ENCODE measurements at places on chromosomes 6 and 20.

GRCh38 chr20:21323640-21324039 is 20.5 kb downstream of the XRN2 start:
- DNase-seq = no peak

DNA sequence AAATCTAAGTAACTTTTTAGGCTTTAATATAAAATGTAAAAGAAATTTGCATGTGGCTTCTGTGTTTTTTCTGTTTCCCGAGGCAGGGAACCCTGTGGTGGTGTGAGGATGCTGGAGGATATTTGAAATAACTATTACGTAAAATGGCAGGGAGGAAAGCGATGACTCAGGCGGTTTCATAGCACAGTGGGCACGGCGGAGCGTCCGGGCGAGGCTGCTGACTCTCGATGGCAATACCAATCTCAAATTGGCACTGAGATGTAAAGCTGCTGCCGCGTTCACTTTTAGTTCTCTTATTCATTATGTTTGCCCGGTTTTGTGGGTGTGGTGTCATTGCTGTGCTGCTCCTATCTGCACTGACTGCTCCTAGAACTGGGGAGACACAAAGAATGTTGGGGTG is 254.3 kb downstream of the THBS2 start:
- DNase-seq = no peak

- DNase-seq = no peak
Measured at GRCh38 chr6:61989616-61990015, 296.4 kb downstream of the KHDRBS2 start.

GRCh38 chr20:64035933-64036345 is at the start of gene C20orf204:
Gene C20orf204 (plus strand): TSS chr20:64036182. CDS start chr20:64036324, 142 bp downstream.
- DNase-seq = no peak

DNA sequence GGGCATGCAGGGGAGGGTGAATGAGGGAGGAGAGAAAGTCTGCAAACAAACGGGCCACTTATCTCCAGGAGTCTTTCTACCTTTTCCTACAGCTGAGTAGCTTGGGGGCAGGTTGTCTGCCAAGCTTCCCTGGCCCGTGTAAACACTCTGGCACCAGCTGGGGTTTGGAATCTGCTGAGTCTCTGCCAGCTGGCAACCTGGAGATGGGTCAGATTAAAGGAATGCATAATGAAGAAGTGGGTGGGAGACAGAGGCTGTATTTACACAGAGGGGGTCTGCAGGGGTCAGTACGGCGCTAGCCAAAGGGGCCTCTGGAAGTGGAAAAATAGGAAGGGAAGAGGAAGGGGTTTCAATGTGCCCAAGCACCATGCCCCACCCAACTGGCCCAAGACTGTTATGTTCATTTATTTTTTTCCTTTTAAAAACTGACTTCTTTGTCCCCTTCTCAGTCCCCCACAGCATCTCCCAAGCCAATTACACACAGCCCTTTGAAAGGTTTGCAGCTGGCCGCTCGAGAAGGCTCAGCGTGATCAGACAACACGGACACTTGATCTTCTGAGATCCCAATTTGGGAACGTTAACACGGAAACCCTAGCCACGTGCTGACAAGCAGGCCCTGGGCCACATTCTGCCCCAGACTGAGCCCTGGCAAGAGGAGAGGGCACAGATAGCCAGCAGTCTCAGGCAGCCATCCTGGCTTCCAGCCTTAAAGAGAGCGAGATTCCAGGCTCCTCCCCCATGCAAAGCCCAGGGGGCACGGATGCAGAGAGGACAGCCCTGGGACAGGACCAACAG is 25.2 kb downstream of the TRAM2 start:
- DNase-seq = no peak

DNA sequence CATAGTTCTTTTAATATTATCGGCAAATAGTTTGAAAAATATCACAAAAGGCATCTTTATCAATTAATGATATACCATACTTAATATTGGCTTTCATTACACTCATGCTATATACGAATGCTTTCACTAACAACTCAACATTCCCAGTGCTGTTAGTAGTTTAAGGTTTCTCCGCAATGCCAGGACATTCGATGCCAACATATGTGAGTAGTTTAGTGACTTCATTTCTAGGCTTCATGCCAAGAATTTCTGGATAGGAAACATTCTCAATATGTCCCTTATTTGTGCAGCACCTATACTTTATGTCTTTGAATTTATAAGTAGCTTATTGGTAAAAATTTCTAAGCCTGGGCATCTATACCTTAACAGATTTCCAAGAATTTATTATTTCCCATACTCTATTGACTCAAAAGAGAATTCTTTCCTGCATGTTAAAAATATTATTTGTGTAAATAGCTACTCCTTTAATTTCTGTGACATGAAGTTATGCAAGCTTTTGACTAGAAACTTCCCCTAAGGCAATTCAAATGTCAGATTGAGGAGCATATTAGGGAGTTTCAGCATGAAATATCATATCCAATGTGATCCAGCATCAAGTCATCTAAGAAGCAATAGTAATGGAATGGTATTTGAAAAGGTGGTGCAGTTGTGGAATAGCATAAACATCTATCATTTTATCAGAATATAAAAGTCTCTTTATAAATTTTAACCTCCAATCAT is 236.0 kb upstream of the STXBP5 start:
- no peak for DNase-seq

- no peak for DNase-seq
Measured at GRCh38 chr20:64130876-64131275, 23.5 kb upstream of the NPBWR2 start.

- DNase-seq = no peak
Measured at GRCh38 chr6:53579338-53579737, 34.4 kb upstream of the GCLC start.

DNA sequence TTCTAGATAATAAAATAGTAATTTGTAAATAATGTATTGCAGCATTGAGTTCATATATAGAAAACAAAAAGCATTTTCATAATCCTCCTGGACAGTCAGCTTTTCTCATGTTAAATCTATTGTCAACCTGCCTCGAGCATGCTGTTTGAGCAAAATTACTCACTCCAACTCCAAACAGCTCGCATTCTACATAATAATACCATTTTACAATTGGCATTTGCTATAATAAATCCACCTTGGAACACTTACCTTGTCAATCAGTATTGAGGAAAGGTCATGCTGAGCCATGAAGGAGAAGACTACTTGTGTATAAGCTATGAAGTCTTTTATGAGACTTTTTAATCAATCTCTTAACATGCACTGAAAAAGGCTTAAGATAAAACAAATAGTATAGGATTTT is 682.6 kb downstream of the CBLN4 start:
- DNase-seq = no peak

DNA sequence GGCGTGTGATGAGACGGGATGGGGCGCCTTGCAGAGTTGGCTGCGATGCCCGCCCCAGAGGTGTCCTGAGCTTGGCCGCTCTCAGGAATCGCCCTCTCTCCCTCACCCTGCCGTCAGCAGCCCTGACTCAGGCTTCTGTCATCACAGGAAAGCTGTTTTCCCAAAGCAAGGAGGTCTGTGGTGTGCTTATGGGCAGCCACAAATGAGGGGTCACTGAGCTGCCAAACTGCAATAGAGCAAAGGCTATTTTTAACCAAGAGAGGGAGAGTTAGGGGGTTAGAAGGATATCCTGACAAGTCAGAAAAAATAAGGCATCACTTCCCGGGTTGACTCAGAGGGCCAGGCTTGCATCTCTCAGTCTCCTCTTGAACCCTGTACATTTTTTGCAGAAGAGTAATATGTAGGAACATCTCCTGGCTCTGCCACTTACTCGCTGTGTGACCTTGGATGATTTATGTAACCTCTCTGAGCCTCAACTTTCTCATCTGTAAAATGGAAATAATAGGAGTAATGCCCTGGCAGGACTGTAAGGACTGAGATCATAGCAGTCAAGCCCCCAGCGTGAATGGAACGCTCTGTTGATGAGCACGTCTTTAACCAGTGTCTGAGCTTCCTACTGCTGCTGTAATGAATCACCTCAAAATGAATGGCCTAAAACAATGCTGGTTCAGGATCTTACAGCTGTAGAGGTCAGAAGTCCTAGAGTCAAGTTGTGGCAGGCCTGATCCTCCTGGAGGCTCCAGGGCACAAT is 181.9 kb downstream of the NFATC2 start:
- DNase-seq = no peak

- DNase-seq = no peak
Measured at GRCh38 chr6:163010145-163010544, 282.4 kb downstream of the PACRG start.

DNA sequence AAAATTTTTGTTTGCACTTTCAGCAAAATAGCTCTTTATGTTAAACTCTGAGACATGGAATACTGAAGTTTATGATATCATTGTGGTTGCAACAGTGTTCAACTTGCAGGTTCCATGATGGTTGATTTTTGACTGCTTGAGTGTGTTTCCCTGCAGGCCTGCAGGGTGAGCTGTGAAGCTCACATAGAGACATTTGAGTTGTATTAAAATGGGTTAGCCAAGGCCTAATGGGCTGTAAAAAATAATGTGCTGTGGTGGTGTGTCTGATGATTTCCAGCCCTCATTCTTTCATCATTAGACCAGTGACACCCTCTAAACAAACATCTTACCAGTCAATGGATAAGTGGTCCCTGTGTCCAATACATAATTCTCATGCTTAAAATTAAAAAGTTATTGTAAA is 321.4 kb downstream of the FARS2 start:
- no peak for DNase-seq

- no peak for DNase-seq
Measured at GRCh38 chr6:137917551-137918325, 50.7 kb downstream of the TNFAIP3 start.

DNA sequence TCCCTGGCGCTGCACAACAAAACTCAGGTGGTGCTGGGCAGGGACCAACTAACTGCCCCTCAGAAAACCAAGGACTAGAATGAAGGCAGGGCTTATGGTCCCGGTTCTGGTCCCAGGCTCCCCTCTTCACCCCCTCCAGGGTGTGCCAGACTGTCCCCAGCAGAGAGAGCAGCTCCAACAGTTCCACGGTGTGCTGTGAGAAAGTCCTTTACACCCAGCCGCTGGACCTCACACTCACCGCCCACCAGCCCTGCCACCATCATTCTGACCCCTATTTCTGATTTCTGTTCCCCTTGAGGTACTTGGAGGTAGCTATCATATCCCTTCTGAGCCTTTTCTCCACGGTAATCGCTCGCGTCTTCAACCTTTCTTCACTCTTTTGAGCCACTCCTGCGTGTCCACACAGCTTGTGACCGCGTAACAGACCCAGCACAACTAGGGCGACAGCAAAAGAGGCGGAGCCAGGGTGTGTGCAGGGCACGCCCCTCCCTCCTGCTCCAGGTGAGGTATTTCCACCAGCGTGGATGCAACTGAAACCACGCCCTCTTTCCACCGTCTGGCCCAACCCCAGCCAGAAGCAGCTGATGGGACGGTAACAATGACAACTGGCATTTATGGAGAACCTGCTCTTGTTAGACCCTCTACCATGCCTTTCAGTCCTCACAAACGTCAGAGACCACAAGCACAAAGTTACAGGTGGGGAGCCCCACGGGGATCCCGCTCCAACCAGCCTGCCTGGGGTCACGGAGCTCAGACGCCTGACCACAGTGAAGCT is 2.3 kb downstream of the PXDC1 start:
- no peak for DNase-seq

DNA sequence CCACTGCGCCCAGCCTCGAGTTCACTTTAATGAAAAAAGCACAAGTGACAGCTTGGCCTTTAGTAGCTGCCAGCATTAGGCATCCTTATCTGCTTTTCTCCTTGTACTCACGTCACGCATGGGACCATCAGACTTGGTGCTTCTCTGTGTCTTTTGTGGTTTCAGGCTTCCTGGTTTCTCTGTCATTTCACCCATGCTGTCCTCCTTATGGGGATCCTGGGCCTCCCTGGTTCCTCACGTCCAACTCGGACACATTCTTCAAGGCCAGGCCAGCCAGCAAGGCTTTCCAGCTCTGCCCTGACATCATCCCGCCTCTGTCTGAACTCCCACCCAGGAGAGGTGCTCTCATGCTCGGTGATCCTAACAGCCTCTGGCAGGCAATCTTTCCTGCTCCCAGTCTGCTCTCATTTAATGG is 83.2 kb downstream of the TIAM2 start:
- DNase-seq = no peak

- DNase-seq = no peak
Measured at GRCh38 chr6:169709293-169709692, 7.4 kb downstream of the C6orf120 start.

DNA sequence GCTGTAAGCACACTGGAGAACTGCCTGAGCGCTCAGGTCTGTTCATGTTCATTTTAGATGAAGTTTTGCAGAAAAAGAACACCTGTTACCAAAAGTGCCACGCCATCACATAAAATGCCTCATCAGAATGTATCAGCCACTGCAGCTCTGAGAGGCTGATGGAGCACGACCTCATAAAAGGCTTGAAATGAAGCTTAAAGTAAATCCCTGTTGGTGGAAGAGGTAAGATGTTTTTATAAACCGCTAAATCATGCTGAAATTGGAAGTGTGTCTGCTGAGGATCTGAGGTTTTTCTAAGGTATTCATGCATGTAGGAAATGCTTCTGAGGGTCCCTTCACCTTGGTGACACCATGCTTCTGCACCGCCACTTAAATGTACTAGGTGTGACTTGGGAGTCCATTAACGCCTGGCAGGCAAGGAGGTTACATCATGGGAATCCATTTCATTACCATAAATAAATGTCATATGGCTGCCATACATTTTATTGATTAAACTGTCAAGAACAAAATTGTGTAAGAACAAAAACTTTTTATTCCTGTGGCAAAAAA is 363.1 kb upstream of the AGPAT4 start:
- DNase-seq = no peak

GRCh38 chr6:3669916-3670315 is 81.6 kb downstream of the PXDC1 start:
- no peak for DNase-seq

- no peak for DNase-seq
Measured at GRCh38 chr20:37533154-37533715, 5.6 kb upstream of the BLCAP start.

DNA sequence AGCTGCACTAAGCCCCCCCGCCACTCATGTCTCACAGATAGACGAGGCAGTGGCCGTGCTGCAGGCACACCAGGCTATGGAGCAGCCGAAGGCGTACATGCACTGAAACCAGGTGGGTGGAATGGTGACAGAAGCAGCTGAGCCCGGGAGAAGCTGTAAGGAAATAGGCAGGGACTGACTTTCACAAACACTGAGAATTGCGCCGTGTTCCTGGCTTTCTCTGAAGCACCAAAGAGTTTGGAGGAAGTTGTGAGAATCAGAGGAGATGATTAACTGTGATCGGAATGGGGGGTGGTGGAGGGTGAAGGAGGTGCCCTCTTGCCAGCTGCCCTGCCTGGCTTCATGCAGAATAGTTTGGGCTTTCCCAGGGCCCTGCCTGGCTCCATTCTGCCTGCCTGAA is 21.6 kb downstream of the TOMM34 start:
- no peak for DNase-seq

- no peak for DNase-seq
Measured at GRCh38 chr20:21175433-21175832, 49.6 kb downstream of the KIZ start.

GRCh38 chr20:51678026-51678697 is 90.0 kb downstream of the ATP9A start:
- DNase-seq = no peak
